ENCODE measurements at places on chromosomes 16 and 17. TPM values are rescaled to one million over a fixed set of nuclear protein-coding genes. Genes with fewer than 3 reads are reported as not detected.

GRCh38 chr17:36002631-36003030 is 1.3 kb upstream of the CCL15 start:
- no peak for DNase-seq

- DNase-seq: no peak
These were observed 16.4 kb downstream of the USP36 start for GRCh38 chr17:78824240-78824639.

DNA sequence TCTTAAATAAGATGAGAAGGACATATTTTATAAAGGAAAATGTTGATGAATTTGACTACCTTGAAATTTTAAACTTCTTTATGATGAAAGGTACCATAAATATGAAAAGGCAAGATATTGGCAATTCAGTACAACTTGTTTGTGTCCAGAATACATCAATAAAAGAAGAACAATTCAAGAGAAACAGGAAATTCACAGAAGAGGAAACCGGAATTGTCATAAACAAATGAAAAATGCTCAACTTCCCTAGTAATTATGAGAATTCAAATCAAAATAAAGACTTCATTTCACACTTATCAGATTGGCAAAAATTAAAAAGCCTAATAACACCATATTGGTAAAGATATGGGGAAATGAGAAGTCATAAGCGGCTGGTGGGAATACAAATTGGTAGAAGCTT is 54.3 kb downstream of the WSB1 start:
- no peak for DNase-seq

GRCh38 chr17:40366076-40366860 is 1.7 kb upstream of the GJD3 start:
- no peak for DNase-seq

The TTLL6 gene
- total RNA-seq: not detected

GRCh38 chr17:13601776-13602551 is at the start of gene HS3ST3A1:
Gene HS3ST3A1, minus strand, starts transcription at chr17:13601929. Its CDS starts 800 bp downstream, at chr17:13601129.
- no peak for DNase-seq
